ENCODE measurements at places on chromosomes 12 and 14.

- DNase-seq = no peak
Measured at GRCh38 chr14:28772613-28773012, 6.0 kb downstream of the FOXG1 start.

- no peak for DNase-seq
Measured at GRCh38 chr12:79933532-79934264, 1.2 kb downstream of the PPP1R12A start.

GRCh38 chr12:106878804-106879203, 76.9 kb upstream of the TMEM263 start:
- DNase-seq = no peak

GRCh38 chr14:105487449-105487985, 831 bp downstream of the CRIP1 start:
- DNase-seq = no peak

DNA sequence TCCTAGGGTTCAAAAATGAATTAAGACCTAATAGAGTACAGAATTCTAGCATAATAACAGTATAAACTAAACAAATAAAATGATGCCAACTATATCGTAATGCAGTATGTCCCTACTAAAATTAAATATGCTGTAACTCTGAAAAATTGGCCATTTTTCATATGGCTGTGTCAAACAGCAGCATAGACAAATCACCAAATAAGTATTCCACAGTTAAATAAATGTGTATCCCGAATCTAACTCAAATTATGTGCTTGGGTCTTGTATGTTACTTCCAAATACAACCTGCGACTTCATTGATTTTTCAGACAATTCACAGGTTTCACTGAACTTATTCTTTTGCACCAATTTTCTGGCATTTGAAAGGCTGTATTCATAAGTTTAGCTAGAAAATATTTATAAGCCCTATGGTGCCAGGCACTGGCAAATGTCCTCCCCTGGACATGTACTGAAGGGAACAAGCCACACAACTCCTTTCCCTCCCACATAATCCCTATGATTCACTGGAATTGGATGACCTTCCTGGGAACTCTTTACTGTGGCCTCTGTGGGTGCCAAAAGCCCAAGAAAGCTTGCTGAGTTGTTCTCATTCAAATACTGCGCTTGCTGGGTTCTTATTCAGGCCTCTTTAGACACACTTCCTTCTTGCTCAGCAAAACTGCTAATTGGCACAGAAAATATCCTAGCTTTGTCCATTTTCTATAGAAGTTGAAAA, 108.8 kb downstream of the KITLG start:
- DNase-seq = no peak

DNA sequence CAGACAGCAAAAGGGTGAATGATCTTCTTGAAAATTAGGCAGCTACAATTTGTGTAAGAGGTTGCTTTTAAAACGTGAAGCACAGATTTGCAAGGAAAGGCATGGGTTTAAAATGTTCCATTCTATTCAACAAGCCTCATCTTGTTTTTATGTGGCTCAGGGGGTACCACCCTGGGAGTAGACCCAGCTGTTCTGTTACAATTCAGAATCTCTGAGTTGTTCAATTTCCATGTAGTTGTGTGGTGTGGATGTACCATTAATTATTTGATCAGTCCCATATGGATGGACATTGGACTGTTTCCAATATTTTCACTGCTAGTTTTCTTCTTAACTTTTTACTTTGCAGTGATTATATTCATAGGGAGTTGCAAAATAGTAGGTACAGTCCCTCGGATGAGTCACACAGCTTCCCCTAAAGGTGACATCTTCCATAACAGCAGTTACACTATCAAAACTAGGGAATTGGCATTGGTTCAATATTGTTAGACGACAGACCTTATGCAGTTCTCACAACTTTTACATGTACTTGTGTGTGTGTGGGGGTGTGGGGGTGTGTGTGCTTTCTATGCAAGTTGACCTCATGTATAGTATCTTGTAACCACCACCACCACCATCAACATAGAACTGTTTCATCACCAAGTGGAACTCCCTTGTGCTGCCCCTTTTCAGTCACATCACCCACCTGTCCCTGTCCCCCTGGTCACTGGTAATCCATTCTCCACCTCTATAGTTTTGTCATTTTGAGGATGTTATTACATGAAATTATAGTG, 59.0 kb upstream of the CAPRIN2 start:
- DNase-seq = no peak

DNA sequence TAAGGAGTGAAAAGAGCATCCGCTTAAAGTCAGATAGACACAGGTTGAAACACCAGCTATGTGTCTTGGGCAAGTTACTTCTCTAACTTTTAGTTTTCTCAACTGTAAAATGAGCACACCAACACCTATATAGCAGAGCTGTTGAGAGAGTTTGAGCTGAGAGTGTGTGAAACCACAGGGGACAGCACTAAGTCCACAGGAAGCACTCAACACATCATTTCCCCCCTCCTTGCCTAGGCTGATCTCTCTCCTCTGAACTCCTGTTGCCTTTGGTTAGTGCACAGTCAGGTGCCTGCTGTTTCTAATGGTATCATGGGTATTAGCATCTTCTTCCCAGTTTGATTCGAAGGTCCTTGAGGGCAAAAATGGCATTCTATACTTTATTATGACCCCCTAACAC, 176.7 kb downstream of the DPF3 start:
- DNase-seq = no peak

DNA sequence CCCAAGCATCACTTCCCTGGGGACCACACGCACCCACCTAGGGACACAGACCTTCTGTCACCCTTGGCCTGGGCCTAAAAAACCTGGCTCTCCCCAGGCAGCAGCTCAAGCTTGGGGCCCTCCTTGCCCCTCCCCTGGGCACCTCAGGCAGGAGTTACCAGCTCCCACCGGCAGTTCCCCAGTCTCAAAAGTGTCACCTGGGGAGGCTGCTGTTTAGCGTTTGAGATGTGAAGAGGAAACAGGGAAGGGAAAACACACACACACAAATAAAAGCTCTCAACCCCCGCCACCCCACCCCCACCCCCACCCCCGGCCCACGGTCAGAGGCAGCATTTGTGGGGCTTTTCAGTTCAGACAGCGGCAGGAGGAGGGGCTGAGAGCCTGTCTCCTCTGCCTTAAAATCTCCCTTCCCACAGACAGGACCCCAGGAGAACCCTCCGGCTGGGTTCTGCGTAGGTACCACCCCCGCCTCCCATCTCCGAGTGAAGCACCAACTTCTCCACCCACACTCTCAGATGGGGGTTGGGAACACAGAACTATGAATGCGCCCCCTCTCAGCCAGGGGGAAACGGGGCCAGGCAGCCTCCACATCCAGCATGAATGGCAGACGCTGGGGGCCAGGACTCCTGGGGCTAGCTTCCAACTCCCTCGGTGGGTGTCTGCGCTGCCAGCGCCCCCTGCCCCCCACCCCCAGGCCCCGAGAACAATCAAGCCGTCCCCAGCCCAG, 3.0 kb downstream of the NCOR2 start:
- DNase-seq = no peak

GRCh38 chr12:48072266-48072665, 33.6 kb downstream of the SENP1 start:
- no peak for DNase-seq

DNA sequence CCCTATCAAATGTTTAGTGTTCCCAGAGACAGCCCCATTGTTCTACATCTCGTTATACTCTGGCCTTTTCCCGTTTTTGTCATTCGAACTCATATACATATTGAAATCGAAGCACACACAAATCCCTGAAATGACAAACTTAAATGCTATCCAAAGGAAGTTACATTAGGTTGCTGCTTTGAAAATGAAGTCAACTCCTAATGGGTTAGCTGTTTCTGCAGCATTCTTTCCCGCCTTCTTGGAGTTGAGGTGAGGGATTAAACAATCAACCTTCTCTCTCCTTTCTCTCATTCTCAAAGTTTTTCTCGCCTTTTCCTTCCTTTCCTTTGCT, 642 bp upstream of the PHC1 start:
- no peak for DNase-seq

DNA sequence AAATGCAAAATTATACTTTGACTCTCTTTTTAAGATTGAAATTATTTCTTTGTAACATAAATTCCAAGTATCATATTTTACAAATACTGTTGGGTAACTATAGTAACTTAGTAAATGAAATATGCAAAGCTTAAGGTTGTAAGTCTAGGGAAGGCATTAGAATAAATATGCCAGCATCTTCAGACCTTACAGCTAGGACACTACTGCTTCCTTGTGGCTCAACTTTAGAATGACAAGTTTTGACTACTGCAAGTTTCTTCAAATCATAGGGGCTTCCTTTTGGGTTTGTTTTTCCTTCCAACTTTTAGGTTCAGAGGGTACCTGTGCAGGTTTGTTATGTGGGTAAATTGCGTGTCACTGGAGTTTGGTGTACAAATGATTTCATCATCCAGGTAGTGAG, 17.7 kb upstream of the ANP32D start:
- no peak for DNase-seq

DNA sequence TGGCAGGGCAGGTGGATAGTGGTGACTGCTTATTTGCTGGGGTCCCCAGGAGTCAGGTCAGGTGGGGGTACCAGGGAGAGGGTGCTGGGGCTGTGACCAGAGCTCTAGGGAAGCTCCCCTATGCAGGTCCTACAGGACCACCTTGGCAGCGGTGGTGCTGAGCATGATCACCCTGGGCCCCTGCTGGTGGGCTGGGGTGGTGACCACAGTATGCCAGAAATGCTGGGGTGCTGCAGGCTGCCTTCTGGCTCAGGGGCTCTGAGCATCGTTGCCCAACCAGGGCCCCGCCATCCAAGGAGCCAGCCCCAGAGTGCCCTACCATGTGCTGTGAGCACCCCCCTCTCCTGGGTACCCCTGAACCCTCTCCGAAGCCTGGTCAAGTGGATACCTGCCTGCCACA, 17.5 kb upstream of the NUDT14 start:
- no peak for DNase-seq

GRCh38 chr12:98745578-98746391, 100.7 kb downstream of the APAF1 start:
- no peak for DNase-seq

All from brain pericyte (primary cell).